ENCODE measurements at places on chromosomes 1 and 21.

DNA sequence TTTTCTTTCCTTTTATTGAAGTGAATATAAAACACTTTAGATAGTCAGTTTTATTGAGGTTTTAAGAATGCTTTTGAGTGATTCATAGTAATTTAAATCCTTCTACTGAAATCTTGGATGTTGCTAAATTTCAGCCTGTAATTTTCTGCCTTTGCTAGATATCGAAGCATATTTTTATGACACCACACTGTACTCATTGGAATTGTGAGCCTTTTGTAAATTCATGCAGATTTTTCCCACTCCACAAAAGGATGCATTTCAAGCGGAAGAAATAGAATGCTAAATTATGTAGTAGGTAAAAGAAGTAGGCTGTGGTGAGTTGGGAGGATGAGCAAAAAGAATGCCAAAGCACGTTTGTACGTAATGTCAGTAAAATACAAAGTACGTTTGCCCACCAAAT lies 13.8 kb downstream of the SNX7 start:
- DNase-seq, result no peak

DNA sequence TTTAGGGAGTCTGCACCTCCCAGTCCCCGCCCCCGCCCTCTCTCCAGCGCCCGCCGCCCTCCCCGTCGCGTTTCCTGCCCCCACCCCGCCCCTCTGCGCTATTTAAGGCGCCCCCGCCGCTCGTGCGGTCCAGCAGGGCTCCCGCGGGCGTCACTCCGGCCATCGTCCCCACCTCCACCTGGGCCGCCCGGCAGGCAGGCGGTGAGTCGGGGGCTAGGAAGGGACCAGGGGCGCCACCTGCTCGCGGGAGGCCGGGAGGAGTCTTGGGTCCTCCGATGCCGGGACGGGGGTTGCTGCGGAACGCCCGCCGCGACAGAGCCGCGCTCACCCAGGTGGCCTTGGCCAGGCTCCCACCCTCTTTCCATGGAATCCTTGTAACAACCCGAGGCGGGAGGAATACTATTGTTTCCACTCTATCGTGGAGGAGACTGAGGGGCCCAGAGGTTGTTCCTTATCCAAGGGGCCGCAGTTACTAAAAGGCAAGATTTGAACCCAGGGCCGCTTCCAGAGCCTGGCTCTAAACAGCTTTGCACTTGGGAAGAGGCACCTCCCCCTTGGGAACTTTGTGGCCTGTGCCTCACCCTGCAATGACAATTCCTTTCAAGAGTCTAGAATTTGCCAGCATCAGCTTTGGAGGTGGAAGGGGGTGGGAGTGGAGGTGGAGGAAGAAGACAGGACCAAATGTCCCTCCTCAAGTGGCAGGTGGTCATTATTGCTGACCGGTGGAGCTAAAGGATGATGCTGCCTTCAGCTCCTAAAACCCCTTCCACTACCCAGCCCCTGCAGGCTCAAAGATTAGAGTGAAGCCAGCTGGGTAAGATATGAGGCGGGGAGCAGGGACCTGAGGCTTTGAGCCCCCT lies at the start of gene GJA4:
Gene GJA4 (plus strand): TSS at position 132 of the 860 bp plus-strand sequence. CDS start 1,215 bp downstream, outside the sequence.
- no peak for DNase-seq

GRCh38 chr1:28323720-28324119 lies 5.1 kb upstream of the MED18 start:
- no peak for DNase-seq

DNA sequence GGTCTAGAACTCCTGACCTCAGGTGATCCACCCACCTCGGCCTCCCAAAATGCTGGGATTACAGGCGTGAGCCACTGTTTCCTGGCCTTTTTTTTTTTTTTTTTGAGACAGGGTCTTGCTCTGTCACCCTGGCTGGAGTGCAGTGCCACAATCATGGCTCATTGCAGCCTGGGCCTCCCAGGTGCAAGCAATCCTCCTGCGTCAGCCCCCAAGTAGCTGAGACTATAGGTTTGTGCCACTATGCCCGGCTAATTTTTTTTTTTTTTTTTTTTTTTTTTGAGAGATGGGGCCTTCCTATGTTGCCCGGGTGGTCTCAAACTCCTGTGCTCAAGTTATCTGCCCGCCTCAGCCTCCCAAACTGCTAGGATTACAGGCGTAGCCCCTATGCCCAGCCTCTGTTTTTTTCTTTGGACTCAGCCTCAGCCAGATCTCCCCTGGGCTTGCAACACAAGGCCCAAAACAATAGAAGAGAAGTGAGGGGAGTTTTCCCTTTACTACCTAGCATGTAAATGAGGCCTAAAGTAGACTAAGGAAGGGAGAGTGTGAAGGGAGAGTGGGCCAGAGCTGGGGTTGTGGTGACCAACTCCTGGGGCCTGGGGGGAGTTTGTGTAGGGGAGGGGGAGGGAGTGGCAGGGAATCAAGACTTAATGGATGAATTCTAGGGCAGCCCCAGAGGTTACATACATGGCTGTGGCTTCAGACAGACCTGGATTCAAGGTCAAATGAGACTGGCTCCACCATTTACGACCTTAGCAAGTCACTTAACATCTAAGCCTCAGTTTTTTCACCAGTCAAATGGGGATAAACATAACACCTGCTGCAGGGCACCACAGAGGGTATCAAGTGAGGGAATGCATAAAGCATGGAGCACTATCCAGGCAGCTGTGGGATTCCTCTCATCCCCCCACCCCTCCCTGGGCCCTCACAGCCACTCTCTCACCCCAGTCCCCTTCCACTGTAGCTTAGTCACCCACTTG lies 1.6 kb upstream of the CD52 start:
- DNase-seq, result no peak

GRCh38 chr1:27365372-27366112 lies 1.2 kb downstream of the MAP3K6 start:
- peak; percentile 67 for DNase-seq

Data from NCI-H1092 (cell line).